NCI-H345 (cell line): ENCODE measurements at places on chromosomes 2 and 18.

DNA sequence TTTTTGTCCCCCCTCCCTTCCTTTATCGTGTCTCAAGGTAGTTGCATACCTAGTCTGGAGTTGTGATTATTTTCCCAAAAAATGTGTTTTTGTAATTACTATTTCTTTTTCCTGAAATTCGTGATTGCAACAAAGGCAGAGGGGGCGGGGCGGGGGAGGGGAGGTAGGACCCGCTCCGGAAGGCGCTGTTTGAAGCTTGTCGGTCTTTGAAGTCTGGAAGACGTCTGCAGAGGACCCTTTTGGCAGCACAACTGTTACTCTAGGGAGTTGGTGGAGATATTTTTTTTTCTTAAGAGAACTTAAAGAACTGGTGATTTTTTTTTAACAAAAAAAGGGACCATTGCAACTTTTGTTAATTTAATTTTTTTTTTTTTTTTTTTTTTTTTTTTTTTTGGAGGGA is 2.1 kb downstream of the SOX11 start:
- DNase-seq = peak; percentile 64

- no peak for DNase-seq
These were observed 94.6 kb upstream of the MCFD2 start for GRCh38 chr2:47010176-47010575.

GRCh38 chr2:178629463-178629862 is 149.2 kb downstream of the PLEKHA3 start:
- no peak for DNase-seq

GRCh38 chr2:56580242-56580641 is 396.5 kb downstream of the CCDC85A start:
- DNase-seq = no peak

GRCh38 chr2:130385709-130386108 is 29.9 kb downstream of the PTPN18 start:
- no peak for DNase-seq

GRCh38 chr2:4992226-4992625 is 700.0 kb upstream of the SOX11 start:
- DNase-seq = peak; percentile 59

- DNase-seq = no peak
These were observed 1142.2 kb downstream of the LRP1B start for GRCh38 chr2:140988597-140988996.

DNA sequence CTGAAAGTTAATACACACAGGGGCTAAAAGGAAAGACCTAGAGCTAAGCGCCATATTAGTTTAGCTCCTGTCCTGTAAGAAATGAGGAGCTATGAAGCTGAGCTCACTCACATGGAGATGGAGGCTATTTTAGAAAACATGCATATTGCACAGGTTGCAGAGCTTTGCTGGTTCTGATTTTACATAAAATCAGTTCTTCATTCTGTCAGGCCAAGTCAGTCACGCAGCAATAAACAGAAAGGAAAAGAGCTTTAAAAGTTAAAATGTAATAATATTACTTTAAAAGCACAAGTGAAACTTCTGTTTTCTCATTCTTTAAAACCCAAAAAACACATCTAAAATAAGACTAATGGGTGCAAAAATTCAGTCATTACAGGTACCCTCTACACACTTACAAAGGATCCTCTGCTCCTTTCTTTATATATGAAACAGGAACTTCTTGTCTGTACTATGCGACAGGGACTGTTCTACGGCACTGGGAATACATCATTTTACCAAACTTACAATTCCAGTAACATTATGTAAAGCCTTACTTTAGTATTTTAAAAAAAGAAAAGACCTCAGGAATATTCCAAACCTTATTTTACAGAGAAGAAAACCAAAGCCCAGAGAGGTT is 113.8 kb downstream of the THADA start:
- no peak for DNase-seq

DNA sequence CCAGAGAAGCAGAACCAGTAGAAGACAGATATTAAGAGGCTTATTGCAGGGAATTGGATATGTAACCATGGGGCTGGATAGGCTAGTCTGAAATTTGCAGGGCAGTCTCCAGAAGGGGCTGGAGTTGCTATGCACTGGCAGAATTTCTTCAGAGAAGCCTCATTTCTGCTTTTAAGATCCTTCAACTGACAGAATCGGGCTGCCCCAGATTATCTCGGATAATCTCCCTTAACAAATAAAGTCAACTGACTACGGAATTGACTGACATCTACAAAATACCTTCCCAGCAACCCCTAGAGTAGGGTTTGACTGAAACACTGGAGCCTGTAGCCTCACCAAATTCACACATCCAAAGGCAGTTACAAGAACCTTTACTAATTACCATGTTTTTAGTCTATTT is 136.4 kb downstream of the SOCS6 start:
- DNase-seq = no peak

DNA sequence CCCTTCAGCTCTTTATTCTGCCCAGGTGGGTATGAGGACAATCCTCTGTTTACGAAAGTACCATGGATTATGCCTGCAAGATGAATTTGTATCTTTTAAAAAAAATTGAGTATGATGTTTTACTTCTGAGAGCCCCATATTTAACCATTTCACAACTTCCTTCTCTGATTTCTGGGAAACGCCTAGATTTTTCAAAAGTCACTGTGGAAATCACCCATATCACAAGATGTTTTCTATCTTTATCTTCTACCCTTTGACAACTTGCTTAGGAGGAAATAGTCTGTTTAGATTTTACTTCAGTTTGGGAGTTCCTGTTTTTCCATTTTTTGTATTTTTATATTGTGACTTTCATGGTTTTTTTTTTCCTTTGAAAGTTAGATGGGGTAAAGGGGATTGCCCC is 53.0 kb downstream of the ICOS start:
- DNase-seq = no peak

- DNase-seq = no peak
These were observed 22.2 kb downstream of the SLC3A1 start for GRCh38 chr2:44297431-44297830.

DNA sequence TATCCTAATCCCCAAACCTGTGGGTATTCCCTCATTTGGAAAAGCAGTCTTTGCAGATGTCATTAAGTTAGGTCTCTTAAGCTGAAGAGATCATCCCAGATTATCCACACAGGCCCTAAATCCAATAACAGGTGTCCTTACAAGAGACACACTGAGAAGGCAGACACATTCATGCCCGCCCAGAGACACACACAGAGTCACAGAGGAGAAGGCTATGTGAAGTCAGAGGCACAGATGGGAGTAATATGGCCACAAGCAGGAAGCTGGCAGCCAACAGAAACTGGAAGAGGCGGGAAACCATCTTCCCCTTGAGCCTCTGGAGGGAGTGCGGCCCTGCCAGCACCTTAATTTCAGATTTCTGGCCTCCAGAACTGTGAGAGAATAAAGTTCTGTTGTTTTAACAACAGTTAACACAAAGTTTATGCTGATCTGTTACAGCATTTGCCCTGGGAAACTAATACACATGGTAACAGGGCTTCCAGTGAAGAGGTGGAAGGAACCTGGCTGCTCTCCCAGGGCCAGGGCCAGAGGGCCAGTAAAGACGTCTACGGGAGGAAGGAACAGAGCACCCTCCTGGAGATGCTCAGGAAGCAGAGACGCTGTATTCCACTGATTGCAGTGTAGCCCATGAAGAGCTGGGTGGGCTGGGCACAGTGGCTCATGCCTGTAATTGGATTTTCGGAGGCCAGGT is 217.5 kb downstream of the GLI2 start:
- DNase-seq = no peak

- DNase-seq = no peak
These were observed at the start of gene OXER1 for GRCh38 chr2:42764096-42764495. TSS of gene OXER1 (minus strand) at chr2:42764135. CDS start at chr2:42764062, 73 bp downstream.

GRCh38 chr2:229539628-229540027 is 174.7 kb downstream of the DNER start:
- no peak for DNase-seq

DNA sequence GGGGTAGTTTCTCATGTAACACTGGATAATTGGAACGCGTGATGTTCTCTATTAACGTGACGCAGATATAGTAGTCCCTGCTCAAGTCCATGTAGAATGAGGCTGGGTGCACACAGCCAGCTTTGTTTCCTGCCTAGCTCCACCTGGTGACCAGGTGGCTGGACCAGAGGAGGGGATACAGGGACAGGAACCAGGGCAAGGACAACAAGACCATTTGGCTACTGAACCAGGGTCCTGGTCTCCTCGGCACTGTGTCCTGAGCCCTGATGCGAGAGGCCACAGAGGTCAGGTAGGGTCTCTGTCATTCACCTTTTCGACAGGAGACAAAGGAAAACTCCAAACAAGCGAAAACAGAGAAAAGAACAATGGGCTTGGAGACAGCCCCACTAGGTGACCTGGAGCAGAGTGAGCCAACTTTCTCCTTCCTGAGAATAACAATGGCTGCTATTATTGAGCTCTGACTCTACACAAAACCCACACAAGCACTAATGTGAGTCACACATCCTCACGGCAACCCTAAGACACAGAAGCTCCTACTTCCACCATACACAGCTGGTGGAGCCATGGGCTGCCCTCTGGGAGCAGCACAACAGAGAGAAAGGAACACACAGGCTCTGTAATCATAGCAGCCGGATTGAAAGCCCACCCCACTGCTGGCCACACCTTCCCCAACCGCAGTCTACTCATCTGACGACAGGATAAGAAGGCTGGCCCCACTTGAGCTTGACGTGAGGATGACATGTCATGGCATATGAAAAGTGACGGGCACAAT is 67.3 kb upstream of the TEX51 start:
- DNase-seq = no peak

DNA sequence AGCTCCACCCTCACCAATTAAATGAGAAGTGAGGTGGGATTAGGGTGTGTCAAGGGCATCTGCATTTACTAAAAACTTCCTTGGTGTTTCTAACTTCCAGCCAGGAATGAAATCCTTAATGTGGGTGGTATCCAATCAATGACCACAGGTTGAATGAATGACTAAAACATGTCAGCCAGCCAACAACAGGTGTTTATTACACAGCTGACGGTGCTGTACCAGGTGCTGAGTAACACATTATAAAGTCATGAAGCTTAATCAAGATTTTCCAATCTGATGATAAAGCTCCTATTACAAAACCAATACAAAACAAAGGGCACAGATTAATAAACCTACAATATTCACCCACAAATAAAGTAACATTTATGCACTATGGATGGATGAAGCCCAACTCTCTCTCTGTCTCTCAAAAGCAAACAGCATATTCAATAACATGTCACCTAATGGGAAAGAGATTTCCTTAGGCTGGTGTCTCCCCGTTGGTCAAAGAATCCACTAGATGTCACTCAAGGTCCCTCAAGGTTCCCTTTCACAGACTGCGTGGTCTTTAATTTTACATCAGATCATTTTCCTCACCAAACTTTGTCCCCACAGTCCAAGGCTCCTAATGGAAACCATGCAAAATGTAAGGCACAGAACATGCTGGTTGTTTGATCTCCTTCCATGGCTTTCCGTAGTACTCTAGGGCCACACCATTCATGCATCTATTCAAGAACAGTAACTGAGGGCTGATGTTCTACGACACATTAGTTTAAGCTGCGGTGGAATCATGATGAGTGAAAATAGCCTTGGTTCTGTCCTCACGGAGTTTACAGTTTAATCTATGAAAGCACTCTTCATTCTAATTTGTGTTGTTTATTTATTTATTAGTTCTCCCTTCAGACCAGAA is 6.4 kb upstream of the PTPN4 start:
- DNase-seq = peak; percentile 34

GRCh38 chr18:62450546-62451410 is 72.0 kb upstream of the ZCCHC2 start:
- peak; percentile 77 for DNase-seq

DNA sequence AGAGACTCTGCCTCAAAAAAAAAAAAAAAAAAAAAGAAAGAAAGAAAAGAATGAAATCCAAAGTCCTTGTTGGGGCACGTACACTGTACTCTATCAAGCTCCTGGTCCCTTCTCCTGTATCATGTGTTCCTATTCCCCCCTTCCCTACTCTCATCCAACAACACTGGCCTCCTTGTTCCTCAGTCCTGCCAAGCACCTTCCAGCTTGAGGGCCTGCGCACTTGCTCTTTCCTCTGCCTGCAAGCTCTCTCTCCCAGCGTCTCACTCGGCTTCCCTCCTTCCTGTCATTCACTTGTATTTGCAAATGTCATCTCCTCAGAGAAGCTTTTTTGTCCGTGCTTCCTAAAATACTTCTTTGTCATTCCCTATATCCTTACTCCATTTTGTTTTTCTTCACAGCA is 10.8 kb upstream of the KIF3C start:
- DNase-seq = no peak

GRCh38 chr2:6924101-6924923 is 7.1 kb downstream of the RNF144A start:
- DNase-seq = no peak

- DNase-seq = no peak
These were observed 172.0 kb downstream of the MIB1 start for GRCh38 chr18:21912339-21913239.

DNA sequence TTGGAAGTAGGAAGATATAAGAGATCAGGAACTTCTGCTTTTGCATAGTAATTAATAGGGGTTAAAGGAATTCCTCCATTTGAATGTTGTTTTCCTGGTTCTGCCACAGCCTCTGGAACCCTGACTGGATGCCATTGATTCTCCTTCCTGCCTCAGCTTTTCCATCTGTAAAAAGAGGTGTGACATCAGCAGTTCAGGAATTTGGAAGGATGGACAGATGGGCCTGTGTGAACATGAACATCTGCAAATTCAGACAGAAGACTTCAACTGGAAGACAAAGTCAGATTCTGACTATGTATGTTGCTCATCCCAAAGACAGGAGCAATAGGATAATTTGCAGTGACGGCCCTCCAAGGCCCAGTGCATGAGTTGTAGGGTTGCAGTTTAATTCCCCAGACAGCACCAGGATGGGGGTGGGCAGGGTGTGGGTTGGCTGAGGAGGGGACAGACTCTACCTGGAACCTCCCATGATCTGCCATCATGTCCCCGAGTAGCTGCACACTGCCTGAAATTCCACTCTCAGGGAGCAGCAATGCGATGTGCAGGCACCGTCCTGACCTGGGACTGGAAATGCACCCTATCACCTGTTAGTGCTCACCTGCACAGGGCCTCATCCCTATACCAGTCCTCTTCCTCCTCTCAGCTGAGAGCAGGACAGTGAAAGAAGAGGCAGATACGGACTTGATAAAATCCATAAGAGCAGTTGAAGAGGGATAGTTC is 98.9 kb upstream of the EPAS1 start:
- DNase-seq = no peak

DNA sequence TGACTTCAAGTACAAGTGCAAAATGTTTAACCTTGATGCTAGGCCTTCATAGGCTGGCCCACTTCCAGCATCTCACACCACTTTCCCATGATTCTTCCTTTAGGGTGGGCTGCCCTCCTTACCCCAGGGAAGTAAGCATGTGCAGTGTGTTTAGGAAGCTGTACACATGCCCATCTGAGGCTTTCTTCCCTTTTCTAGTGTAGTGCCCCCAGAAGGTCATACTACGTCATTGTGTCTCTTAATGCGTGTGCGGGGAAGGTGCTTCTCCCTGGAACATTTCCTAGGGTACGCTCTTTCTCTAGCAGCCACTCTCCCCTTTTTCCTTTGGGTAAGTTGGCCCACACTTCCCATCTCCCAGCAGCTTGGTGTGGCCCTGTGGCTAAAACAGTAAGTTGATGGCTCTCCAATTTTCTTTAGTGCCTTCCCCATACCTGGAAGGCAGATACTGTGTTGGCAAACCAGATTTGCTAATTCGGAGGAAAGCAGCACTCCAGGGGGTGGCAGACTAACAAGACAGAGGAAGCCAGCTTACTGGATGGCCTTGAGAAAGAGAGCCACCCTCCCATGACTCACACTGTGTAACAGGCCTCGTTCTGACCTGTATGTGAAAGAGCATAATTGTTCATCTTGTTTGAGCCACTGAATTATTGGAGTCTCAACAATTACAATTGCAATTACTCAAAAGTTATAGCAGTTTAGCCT is 1.1 kb upstream of the SULT6B1 start:
- DNase-seq = no peak

GRCh38 chr2:68176657-68177056 is 19.0 kb downstream of the PNO1 start:
- DNase-seq = no peak

- DNase-seq = no peak
These were observed 43.3 kb downstream of the CACNB4 start for GRCh38 chr2:152055366-152056108.
